Stimulated activated CD8-positive, alpha-beta memory T cell treated with anti-CD3 and anti-CD28 coated beads, Interleukin-2, amount 100 ng/mL, for 48 hours (primary cell): ENCODE measurements at places on chromosomes 6 and 20.

GRCh38 chr6:87200469-87201175 lies 45.3 kb downstream of the ZNF292 start:
- DNase-seq, result no peak

GRCh38 chr6:24340998-24341938 lies 16.6 kb downstream of the DCDC2 start:
- no peak for DNase-seq

DNA sequence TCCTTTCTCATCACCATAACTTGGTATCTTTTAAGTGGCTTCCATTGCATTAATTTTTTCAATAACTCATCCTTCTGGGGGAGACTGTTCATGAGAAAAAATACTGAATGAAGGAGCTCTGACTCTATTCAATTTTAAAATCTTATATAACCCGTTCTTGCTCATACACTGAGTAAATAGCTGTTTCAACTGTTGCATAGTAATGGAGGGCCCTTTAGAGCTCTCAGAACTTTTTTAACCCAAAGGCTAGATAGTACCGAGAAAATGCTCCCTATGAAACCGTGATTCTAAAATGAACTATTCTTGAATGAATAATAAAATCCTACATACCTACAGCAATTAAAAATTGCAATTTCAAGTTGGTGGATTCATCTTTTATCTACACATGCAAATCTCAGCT lies 5.3 kb downstream of the SLC2A12 start:
- DNase-seq, result no peak

DNA sequence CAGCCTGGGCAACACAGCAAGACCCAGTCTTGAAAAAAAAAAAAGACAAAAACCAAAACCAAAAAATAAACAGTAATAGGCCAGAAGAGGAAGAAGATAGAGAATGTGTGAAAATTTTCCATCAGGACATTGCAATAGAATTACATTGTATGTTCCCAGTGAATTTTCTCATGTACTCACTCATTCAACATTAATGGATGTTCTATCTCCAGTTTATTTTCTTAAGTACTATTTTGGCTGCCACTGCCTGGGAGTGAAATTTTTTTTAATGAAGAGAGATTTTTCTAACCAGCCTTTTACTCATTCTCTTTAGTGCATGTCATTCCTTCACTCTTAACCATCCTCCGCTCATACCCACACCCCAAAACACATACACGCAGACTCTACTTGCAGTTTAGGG lies 282.8 kb downstream of the ALDH8A1 start:
- no peak for DNase-seq

DNA sequence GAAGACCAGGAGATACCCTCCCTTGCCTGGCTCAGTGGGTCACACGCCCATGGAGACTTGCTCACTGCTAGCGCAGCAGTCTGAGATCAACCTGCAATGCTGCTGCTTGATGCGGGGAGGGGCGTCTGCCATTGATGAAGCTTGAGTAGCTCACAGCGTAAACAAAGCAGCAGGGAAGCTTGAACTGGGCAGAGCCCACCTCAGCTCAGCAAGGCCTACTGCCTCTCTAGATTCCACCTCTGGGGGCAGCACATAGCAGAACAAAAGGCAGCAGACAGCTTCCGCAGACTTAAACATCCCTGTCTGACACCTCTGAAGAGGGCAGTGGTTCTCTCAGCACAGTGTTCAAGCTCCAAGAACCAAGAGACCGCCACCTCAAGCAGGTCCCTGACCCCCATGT lies 271.3 kb downstream of the ESR1 start:
- no peak for DNase-seq

DNA sequence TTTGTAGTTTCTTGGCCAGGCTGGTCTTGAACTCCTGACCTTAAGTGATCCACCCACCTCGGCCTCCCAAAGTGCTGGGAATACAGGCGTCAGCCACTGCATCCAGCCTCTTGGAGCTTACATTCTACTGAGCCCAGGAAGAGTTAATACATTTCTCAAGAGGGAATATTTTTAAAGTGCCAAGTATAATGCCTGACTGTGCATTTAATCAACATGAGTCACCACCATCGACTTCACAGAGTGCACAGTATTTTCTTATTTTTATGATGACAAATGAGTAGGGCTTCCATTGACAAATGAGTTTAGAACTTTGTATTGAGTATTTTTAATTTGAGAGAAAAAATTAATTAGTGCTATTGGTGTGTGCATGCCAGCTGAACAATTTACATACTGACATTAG lies 72.2 kb downstream of the SASH1 start:
- no peak for DNase-seq

DNA sequence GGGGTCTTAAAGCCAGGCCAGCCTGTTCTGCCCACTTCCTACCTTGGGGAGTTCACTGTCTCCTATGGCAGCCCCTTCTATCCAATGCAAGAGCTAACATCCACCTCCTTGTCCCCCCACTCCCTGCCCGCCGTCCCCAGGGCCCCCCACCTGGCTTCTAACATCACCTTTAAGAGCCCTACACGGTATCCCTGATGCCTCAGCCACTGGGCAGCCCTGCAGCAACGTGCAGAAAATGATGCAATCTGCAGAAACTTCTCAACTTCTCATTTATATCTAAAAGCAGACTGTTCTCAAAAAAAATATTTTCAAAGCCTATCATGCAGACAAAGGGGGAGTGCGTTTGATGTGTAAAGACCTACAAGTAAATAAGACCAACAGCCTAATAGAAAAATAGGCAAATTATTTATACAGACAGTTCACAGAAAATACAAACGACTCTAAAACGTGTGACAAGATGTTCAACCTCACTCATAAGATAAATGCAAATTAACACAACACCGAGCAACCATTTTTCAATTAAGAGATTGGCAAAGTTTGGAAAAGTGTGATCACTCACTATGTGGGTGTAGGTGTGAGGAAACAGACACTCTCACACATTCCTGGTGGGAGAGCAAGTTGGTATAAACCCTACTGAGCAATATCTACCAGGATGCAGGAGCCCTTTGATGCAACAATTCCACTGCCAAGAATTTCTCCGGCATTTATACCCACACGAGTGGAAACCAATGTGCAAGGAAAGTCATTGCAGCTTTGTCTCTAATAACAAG lies 15.1 kb upstream of the HCK start:
- no peak for DNase-seq

GRCh38 chr6:117169781-117170281 lies 95.5 kb upstream of the VGLL2 start:
- DNase-seq, result no peak

DNA sequence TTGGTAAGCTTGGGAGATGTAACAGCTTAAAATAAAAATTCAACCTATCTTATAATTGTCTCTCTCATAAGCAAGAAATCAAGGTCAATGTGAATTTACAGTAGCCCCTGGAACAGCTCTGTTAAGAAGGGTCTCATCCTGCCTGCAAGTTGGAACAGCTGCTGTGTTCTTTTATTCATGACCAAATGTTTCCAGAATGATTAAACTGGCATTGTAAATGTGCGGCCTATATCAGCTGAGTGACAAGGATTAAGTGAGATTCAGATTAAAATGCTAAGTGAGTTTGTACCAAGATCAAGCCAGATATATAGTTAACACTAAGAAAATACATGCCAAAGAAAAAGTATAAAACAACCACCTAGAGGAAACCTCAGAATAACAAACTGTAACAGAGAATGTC lies 45.3 kb upstream of the NRSN1 start:
- DNase-seq, result no peak

DNA sequence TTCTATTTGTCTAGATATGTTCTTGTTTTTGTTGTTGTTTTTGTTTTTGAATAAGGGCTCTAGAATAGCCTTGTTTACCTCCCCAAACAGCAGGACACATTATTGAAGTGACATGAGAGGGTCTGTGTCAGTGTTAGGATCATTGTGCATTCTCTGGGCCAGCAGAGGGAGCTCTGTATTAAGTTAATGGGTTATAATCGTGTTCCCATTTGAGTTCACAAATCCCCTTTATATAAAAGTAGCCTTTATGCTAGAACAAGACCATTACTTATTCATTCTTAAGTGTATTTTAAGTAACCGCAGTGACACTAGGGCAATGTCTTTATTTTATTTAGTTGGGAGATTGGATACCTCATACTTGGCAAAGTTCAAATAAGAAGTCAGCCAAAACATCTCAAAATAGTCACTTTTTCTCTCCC lies 44.8 kb downstream of the STK4 start:
- peak; percentile 27 for DNase-seq

DNA sequence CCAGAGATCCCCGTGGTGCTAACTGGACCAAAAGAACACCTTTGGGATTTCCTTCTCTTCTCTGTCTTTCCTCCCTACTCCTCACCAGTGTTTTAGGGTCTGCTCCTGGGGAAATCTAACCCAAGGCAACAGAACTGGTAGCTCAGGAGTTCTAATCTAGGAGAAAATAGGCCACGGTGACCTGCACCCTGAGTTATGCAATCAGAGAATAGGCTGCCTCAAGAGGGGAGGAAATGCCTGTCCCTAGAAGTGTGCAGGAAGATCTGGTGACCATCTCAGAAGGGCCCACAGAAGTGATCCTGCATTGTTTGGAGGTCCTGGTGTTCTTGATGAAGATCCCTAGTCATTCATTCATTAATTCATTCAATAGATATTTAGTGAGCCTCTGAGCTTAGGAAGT lies 3.4 kb downstream of the ETV7 start:
- DNase-seq, result no peak

- no peak for DNase-seq
Observed at GRCh38 chr20:51059862-51060261, 37.0 kb upstream of the KCNG1 start.

DNA sequence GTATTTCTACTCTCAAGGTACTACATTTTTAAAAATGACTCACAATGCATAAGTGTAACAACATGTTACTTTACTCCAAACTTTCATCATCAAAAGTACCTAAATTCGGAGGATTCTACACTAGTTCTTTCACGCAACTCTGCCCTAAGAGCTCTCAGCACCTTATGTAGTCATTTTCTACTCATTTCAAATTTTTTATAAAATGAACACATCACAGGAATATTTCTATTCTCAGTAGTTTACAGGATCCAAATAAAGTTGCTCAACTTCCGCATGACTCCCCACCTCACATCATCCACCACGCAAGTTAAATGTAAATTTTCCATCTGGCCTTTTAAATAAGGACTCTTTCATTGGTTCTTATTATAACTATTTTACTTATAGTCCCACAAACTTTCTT lies 344.9 kb upstream of the MANEA start:
- no peak for DNase-seq

- DNase-seq, result no peak
Observed at GRCh38 chr6:131208787-131209186, 73.5 kb downstream of the AKAP7 start.

DNA sequence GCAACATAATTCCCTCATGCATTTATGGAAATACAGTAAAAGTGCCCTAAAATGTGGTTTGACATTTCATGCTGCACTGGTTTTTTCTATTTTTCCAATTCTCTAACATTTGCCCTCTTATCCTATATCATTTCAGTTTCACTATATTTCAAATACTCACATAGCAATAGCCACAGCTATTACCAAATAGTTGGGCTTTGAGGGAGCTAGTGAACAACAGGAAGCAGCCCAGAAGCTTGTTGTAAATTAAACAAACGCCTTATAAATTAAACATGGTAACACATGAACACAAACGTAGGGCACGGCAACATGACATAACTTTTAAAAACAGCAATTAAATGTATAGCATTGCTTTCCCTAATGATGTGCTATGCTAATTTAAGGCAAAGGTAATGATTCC lies 469.0 kb downstream of the CDC5L start:
- no peak for DNase-seq

- DNase-seq, result no peak
Observed at GRCh38 chr6:7615611-7616383, 25.8 kb downstream of the SNRNP48 start.

DNA sequence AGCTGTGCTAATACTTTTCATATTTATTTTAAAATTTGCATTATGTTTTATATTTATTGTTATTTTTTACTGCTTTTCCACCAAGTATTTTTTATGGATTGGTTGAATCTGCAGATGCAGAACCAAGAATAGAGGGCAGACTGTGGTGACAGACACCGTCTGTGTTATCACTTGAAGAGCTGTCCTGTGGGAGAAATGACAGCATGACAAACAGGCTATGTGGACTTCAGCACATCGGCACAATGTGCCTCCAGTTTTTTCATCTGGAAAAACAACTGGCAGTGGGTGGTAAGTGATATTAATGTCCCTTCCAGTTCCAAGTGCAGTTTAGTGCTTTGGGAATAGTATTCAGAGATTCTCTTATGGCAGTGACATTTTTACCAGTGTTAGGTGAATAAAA lies 492.9 kb downstream of the PRKN start:
- DNase-seq, result no peak

- no peak for DNase-seq
Observed at GRCh38 chr6:86581833-86582232, 355.5 kb upstream of the HTR1E start.

- DNase-seq, result no peak
Observed at GRCh38 chr6:38783443-38784228, 68.5 kb downstream of the DNAH8 start.

DNA sequence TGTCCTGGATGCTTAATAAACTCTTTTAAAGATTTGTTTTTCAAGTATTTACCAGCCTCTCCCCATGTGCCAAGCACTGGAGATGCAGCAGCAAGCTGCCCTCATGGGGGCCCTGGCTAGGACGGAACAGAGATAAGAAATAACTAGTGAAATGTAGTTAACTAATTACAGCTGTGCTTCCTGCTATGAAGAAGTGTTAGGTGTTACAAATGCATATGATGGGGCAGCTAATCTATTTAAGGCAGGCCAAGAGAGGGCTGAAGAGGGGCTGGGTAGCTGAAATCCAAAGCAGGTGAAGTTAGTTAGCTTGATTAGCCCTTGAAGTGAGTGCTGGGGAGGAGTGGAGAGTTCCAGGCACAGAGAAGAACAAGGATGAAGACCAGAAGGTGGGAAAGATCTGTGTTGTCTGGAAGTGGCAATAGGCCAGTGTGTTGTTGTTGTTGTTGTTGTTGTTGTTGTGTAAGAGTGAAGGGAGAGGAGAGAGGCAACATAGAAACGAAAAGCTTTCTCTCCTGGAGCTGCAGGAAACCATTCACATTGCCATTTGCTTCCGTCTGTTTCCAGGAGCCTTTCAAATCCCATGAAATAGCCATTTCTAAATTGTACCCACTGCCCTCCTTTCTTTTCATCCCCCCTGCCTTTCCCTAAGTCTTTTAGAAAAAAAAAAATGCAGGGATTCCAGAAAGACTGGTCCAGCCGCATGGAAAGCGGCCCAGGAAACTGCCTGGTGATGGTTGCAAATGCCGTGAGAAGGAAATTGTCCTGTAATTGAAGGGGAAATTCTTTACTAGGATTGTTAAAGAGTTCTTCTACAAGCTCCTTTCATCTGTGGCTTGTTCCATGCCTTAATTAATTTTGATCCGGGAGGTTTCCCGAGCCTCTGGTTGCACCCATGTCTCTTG lies 119.6 kb downstream of the TFAP2C start:
- DNase-seq, result no peak

GRCh38 chr6:4402477-4402976 lies 267.2 kb upstream of the ECI2 start:
- no peak for DNase-seq

- no peak for DNase-seq
Observed at GRCh38 chr6:77786935-77787629, 134.2 kb downstream of the MEI4 start.

DNA sequence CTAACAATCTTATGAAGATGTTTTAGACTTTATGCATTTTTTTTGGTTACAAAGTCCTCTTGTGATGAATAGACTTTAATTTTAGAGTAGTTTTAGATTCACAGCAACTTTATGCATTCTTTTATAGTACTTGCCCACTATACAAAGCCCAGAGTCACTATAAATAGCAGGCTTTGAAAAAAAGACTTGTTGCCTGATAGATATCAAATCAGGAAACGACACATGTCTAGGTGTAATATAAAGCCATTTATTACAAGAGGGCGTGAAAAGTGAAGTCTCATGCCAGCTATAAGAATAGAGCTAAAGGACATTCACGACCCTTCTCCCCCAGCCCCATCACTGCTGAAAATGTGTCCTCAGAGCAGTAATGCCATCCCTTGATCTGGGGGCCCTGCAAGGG lies 78.0 kb upstream of the MRPS10 start:
- no peak for DNase-seq
